ENCODE measurements at places on chromosomes 12 and 14.

DNA sequence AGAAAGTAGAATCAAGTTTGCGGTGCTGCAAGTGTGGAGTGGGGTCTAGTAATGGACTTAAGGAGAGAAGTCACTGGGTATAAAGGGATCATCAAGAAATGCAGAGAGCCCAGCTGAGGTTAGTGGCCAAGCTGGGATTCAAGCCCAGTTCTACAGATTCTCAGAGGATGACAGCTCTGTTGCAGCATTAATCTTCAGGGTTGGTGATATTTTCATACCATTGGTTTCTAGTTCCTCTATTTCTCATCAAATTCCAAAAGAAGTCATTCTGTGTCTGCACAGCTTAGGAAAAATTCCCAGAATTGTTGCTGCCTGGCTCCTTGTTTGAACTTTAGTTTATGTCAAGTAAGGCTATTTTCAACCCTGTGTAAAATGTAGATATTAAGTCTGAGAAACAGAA lies 169.5 kb upstream of the NTF3 start:
- no peak for DNase-seq

- DNase-seq, result no peak
Measured at GRCh38 chr14:66295386-66295785, 190.8 kb upstream of the CCDC196 start.

GRCh38 chr14:57058319-57058718 lies 210.4 kb downstream of the EXOC5 start:
- DNase-seq, result no peak

DNA sequence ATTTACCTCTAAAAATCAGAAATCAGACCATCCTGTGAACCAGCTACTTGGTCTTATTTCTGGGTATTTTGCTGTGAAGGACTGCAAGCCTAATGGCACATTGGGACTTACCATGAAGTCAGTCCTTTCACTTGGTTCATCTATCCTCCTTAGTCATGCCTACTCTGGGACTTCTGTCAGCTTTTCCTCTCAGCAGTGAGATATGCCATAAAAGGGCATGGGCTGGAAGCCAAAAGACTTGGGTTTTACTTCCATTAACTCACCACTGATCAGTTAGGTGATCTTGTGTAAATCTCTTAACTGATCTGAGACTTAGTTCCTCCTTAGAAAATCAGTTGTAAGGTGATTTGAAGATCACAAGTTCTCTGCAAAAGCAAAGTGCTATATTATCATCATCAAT lies 116.5 kb downstream of the PAH start:
- DNase-seq, result no peak

DNA sequence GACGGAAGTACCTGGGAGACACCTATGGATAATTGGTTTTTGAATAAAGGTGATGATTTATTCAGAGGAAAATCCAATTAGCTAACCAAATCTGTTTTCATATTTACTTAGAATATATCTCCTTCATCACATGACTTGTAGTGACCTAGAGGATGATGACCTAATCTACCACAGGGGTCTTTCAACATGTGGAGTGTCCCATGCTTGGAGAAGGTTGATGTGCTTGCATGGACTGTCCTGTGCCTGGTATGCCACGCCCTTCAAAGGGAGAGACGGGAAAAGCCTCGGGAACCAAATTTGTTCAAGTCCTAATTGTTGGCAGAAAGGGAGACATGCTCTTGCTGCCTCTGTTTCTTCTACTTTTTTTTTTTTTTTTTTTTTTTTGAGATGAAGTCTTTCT lies 11.8 kb upstream of the PAPLN start:
- DNase-seq, result no peak

- DNase-seq, result no peak
Measured at GRCh38 chr12:15527201-15528080, 205.1 kb downstream of the PTPRO start.
